ENCODE measurements at places on chromosomes 12 and 14.

DNA sequence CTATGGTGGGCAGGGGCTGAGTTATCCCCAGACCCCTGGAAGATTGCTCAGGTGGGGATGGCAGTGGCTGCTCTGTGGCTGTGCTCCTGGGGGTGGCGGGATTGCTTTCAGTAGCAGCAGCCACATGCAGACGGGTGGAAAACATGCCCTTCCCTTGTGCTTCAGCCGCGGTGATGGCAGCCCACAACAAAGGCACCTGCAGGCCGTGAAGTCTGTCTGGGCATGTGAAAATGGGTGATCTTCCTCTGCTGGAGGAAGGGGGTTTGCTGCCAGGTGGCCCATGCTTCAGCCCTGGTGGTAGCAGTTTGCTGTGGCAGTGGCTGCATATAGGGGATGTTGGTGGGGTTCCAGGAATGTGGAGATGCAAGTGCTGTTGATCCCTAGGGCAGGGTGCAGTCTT is 326.2 kb upstream of the RGS6 start:
- no peak for DNase-seq

- DNase-seq = no peak
These were observed 91.4 kb upstream of the FLRT2 start for GRCh38 chr14:85438481-85438942.

- DNase-seq = no peak
These were observed 125.9 kb upstream of the GARIN6 start for GRCh38 chr12:99521664-99522063.

GRCh38 chr14:94665121-94665520 is 52.9 kb downstream of the SERPINA3 start:
- no peak for DNase-seq

DNA sequence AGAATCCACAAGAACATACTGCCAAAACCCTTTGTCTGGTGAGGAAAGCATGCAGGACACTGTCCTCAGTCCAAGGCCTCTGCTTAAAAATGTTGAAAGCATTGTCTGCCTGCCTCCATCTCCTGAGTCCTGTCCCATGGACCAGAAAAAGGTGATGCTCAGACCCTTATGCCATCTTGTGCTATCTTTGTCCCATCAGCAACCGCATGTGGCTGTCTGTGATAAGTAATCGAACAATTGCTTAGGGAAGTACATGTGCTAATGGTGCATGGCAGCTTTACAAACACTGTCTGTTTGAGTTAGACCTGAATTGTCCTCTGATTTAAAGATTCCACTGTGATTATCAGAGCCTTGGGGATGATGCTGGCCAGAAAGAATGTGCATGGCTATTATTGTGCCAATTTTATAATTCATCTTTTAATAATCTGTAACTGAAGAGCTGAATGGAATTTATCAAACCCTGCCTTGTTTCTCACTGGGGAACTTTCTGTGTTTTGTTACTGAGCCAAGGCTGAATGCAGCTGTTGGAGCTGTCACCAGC is 177.5 kb downstream of the DACT1 start:
- no peak for DNase-seq

DNA sequence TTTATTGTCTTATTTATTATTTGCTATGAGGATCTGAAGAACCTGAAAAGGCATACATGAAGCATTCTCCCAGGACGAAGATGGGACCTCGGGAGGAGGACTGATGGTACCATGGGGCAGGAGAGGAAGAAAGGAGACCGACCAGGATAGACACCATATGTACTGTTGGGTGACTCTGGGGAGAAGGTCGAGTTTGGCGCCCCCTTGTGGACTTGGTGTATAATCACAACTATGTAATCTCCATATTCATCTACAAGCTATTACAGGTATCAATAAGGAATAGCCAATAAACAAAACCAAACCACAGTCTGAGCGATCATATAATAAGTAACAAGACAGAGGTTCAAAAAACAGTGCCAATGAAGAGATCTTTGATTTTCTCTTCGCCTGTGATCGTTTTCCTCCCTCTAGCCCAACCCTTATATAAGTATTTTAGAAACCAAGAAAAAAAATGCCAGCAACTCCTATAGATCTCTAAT is 139.1 kb downstream of the SPTSSA start:
- DNase-seq = peak; percentile 49

GRCh38 chr14:34989762-34990161 is 7.0 kb downstream of the SRP54 start:
- DNase-seq = no peak

DNA sequence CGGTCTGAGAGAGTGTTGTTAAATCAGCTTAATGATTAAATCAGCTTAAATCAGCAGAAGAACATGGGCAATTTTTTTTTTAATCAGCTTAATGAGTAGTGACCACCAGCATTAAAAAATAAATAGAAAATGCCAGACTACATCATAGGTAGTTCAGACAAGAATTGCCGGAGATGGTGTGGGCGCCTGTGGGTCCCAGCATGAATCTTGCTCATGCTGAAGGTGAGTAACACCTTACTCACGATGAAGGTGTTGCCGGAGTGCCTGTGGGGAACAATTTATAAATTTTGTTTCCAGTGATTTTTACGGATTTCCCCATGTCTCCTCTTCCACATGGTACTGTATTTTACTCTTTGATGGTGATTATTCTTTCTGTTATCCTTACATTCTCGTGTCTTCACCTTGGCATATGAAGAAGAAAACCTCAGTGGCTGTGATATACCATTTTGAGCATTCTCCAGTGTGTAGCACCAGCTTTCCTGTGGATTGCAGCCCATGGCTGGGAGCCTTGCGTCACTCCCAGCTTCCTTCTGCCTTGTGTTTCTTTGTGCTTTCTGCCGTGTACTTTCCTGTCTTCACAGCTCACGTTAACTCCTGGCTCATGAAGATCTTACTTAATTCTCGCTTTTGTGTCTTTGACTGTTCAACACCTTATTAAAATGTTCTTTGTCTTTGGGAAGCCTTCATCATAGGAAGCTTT is 4.7 kb downstream of the TDRD9 start:
- DNase-seq = no peak

DNA sequence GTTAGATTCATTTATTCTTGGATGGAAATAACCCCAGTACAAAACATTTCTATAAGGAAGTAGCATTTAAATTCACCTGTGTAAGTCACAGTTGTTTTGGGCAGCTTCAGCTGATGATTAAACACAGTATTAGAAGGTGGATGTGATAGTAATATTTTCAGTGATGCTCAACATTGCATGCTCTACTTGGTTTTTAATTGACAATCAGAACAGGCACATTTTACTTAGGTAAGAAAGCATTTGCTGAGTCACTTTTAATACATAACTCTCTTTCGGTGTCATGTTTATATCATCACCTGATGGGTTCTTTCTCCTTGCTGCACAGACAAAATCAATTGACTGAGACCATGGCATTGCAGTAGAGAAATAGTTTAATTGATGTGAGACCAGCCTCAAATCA is 80.7 kb downstream of the CMAS start:
- no peak for DNase-seq

DNA sequence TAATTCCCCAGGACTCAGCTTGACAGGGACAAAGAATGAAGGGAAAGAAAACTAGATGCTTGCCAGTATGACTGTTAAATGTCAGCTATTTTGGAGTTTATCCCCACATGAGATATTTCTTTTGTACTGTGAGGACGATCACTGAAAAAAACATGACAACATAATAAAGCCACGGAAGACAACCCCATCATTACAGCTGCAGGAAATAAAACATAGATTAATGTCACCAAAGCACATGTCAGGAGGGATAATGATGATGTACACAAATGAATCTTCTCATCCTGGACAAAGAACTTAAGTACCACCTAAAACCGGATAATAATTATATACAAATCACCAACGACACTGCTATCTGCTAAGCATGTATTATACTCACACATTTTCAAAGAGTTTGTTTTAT is 84.6 kb upstream of the GRIP1 start:
- no peak for DNase-seq

- DNase-seq = no peak
These were observed 143.7 kb downstream of the NOVA1 start for GRCh38 chr14:26454105-26454504.

DNA sequence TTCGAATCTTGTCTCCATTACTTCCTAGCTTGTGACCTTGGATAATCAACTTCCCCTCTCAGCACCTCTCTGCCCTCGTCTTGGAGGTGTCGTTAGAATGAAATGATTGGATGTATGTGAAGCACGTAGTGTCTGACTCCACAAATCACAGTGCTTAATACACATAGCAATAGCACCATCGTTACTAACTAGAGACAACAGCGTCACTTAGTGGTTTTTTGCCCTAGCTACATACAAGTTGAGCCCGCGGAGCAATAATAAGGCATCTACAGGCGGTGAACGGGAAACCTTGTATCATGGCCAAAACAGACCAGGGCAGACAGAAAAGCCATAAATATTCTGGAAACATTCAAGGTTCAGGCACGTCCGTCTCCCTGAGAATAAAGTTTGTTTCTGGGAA is 154.9 kb downstream of the ASCL4 start:
- DNase-seq = no peak

GRCh38 chr12:79071498-79071897 is 206.9 kb downstream of the SYT1 start:
- DNase-seq = no peak

- no peak for DNase-seq
These were observed 4.1 kb upstream of the PAX9 start for GRCh38 chr14:36657399-36658122.

DNA sequence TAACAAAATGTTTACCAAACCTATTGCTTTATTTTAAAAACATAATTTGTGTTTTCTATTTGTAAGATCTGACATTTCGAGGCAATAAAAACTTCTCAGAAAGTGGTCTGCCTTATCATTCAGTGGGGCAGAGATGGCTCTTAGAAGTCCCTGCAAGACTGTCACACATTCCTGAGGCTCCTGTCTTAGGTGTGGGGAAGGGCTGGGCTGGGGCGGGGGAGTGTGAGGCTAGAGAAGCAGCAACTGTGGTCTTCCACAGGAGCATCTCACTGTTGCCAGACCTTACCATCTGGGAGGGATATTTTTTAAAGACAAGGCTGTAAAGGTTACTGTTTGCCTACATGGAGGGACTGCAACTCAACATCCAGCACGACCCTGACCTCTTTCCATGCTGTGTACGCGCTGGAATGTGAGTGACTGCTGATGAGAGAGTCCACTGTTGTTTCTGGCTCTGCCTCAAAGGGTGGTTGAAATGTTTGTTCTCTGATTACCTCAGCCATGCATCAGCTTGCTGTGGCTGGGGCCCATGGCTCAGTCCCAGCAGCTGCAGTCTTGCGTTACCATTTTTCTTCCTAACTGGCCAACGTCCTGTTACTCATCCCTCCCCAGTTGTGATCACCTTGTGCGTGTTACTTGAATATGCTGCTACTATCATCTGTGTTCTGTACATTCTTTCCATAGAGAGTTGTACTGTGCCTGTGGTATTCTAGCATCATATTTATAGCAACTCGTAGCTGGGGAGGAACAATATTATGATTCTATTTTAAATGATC is 12.4 kb downstream of the ERG28 start:
- no peak for DNase-seq

DNA sequence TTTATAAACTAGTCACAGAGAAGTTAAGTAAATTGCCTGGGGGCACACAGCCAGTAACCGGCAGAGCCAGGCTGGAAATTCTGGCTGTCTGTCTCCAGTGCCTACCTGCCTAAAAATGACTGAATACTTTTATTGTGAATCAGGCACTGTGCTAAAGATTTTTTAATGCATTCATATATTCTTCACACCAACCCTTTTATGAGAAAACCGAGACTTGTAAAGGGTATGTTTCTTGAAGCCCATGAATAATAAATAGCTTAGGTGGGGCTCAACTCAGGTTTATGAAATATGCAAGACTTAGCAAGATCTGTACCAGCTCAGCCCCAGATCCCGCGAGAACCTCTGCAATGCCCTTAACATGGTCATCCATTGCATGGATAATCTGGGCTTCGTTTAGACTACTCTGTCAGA is 60.8 kb downstream of the TMCC3 start:
- no peak for DNase-seq
